Activated T-helper 1 cell treated with Interleukin-2 at 50 U/mL for 16 hours (primary cell): ENCODE measurements at places on chromosomes 12 and 14.

DNA sequence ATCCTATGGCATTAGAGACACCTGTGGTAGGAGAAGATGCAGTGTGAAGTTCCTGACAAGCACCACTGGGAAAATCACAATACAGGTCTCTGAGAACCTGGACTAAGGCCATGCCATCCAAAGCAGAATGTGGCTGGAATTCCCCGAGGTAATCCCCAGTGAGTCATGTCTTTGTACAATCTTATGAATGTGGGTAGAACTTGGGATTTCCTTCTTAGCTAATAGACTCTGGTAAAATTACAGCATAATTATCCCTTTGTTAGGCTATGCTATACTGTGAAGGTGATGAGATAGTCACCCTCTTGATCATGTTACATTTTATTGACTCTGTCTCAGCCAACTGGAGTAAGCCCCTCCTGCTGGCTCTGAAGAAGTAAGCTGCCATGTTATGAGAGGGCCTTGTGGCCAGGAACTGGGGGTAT lies 224.3 kb upstream of the DCN start:
- no peak for DNase-seq

GRCh38 chr12:51891843-51892242 lies 3.9 kb downstream of the ANKRD33 start:
- no peak for DNase-seq

DNA sequence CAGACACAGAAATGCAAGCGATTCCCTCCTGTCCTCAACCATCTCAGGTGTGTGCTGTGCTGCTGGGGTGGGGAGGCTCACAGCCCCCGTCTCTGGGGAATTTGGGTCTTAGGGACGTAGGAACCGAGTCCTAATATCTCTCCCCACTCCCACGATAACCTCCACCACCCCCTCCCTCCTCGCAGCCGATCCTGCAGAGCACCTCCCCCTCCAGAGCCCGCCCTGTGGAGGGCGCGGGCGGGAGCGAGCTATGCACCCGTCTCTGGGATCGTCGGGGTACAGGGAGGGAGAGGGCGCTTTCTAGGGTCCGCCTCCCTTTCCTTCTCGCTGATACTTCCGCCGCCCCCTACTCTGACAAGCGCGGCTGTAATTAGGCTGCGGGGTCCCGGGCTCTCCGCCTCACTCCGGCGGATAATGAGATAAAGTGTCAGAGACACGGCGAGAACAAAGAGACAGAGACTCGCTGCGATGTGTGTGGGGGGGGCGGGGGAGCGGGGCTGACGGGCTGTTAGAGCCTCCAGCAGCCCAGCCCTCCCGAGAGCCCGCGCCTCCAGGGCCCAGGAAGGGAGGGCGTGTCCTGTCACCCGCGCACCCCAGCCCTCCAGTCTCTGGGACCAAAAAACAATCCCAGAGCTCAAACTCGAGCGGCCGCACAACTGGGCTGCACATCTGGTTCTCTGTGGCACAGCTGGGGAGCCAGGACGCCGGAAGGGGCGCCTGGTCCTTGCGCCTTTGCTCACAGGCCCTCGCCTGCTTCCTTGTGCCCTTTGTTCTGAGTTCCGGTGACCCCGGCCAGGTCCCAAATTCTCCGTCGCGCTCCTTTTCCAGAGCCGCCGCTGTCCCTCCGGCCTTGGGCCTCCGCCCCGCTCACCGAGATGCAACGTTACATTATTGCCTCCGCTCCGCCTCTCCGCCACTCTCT lies 8.7 kb downstream of the SHMT2 start:
- no peak for DNase-seq

GRCh38 chr14:70801836-70802235 lies 7.5 kb downstream of the MAP3K9 start:
- DNase-seq = no peak

DNA sequence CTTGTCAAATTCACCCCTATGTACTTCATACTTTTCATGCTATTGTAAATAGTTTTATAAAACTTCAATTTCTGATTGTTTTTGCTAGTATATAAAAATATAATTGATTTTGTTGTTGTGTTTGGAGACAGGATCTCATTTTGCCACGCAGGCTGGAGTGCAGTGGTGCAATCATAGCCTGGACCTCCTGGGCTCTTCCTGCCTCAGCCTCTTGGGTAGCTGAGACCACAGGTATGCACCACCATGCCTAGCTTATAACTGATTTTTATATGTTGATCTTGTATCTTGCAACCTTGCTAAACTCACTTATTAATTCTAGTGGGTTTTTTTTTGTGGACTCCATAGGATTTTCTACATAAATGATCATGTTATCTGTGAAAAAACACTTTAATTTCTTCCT lies 23.5 kb downstream of the ATP5MC2 start:
- no peak for DNase-seq

DNA sequence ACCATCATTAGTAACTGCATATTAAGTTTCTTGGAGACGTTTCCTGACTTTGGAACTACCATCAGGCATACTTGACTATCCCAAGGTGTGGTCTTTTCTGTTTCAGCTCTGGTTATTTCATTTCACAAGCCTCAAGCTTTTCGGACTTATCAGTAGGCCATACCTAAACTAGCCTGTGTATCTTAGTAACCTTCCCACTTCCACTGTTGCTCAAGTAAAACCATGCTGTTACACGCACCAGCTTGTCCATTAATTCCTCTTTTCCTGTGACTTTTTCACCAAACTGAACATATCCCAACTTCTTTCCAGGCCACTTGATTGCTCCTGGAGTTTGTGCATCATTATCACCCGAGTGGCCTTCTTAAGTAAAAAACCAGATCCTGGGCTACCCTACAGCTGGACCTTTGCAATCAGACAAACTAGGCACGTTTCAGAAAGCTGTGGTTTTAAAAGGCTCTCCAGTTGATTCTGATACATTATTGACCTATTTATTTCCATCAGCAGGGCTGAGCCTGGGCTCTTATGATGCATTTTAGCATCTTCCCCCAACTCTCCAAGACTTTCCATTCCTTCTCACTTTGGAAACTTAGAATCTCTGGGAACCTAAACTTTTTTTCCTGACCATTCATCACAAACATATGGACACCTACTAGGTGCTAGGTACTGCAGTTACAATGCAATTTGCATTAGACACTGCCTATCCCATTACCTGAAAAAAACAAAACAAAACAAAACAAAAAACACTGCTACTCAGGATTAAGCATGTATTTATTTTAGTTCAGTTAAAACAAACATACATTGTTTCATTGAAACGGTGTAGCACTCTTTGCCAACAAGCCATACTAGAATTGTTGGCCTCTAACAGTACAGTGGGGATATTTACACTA lies 14.9 kb downstream of the SLC38A2 start:
- DNase-seq = no peak

- DNase-seq = no peak
Observed at GRCh38 chr12:87074781-87075180, 818.6 kb upstream of the MGAT4C start.

- DNase-seq = no peak
Observed at GRCh38 chr14:63345826-63346225, 27.1 kb upstream of the GPHB5 start.
